Amniotic epithelial cell (primary cell): ENCODE measurements at places on chromosomes 2 and 18.

- no peak for DNase-seq
Observed at GRCh38 chr18:58789876-58790240, 74.8 kb upstream of the ZNF532 start.

- no peak for DNase-seq
Observed at GRCh38 chr2:18630541-18630940, 41.2 kb upstream of the NT5C1B start.

DNA sequence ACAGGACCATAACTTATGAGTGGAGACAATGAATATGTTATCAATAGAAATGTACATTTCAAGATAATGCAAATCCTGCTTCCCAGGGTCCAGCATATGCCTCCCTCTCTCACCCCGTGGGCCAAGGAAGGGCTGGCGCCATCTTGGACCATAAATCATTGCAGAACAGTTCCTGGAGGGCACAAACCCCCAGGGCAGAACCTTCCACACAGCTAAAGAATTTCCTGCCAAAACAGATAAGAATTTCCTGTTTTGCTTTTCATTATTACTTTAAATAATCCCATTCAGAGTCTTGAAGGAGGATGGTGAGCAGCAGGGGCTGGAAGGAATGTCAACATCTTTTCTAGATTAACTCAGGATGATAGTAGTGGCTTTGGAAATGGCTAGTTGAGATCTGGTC lies 53.7 kb downstream of the EHD3 start:
- peak; percentile 57 for DNase-seq

- no peak for DNase-seq
Observed at GRCh38 chr2:20353241-20353992, 2.8 kb upstream of the PUM2 start.

DNA sequence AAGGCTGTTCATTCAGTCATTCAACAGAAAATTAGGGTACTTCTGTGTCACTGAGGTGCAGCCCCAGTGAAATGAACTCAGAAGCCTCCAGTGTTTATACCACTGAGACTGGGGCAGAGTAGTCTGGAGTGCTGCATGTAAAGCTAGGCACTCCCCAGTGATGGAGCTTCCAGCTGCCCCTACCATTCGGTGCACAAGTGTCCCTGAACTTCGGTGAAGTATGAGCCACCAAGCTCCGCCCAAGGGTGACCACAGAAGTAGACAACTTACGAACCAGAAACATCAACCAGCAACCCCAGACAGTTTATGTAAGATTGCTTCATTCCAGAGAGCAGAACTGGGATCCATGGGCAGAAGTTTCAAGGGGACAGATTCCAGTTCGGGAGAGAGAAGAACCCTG lies 70.6 kb upstream of the FOSL2 start:
- DNase-seq, result no peak

- no peak for DNase-seq
Observed at GRCh38 chr2:15983496-15983895, 43.1 kb downstream of the MYCN start.

- no peak for DNase-seq
Observed at GRCh38 chr2:221346411-221346810, 225.7 kb downstream of the EPHA4 start.

DNA sequence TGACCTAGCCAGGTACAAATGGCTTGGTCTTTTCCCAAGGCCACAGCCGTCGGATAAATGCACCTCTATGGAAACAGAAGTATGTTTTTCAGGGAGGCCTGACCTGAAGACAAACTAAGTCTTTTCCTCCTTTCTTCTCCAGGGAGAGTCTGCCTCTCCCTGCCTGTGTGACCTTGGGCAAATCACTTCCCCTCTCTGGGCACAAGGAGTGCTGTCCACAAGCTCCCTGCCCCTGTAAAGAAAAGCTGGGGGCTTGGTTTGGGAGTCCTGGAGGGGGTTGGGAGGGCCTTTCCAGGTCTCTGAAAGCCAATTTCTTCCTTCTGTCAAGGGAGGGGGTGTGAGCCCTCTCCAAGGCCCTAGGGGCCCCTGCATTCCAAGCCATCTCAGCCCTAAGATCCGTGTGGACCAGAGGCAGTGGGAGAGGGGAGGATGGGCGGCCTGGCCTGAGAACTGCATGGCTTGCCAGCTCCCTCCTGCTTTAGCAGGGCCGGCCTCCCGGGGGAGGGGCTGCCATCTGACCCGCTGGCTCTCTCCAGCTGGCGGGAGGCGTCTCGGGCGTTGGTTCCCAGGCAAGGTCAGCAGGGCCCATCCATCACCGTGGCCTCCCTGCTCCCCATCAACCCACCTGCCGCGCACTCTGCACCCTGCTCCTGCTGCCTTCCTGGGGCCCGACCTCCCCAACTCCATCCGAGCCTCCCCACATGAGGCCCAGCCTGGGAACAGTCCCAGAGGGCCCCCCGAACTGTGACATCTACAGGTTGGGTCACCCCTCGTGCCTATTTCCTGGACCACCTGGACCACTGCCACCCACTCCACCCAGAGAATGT lies 61.4 kb downstream of the SMAD7 start:
- DNase-seq, result peak; percentile 71

GRCh38 chr18:26470011-26470637 lies 78.2 kb downstream of the KCTD1 start:
- DNase-seq, result no peak

- DNase-seq, result peak; percentile 24
Observed at GRCh38 chr18:43651057-43651456, 373.8 kb upstream of the SYT4 start.

- DNase-seq, result no peak
Observed at GRCh38 chr18:75068682-75069435, 140.1 kb downstream of the PTGR3 start.

GRCh38 chr2:260507-261161 lies 3.2 kb downstream of the SH3YL1 start:
- no peak for DNase-seq

GRCh38 chr2:84889332-84889731 lies 8.4 kb upstream of the TRABD2A start:
- DNase-seq, result no peak

DNA sequence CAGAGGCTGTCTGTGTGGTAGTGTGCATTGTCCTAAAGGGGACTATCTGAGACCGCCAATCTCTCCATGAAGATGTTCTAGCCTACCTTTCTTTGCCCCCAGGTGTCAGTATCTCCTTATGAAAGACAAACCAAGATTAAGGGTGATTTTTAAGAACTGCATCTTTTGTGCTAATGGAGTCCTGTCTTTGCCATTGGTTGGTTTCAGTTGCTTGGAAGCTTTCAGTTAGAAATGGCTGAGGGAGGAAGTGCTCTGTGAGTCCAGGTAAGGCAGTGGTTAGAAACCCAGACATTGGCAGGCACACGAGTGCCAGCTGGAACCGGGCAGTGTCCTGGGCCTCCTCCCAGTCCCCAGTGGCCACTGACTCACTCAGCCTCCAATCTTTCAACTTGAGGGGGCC lies 111.3 kb downstream of the DOCK10 start:
- no peak for DNase-seq

- DNase-seq, result no peak
Observed at GRCh38 chr2:226154610-226155009, 645.0 kb downstream of the IRS1 start.

- DNase-seq, result no peak
Observed at GRCh38 chr2:62570861-62571698, 65.1 kb upstream of the TMEM17 start.

DNA sequence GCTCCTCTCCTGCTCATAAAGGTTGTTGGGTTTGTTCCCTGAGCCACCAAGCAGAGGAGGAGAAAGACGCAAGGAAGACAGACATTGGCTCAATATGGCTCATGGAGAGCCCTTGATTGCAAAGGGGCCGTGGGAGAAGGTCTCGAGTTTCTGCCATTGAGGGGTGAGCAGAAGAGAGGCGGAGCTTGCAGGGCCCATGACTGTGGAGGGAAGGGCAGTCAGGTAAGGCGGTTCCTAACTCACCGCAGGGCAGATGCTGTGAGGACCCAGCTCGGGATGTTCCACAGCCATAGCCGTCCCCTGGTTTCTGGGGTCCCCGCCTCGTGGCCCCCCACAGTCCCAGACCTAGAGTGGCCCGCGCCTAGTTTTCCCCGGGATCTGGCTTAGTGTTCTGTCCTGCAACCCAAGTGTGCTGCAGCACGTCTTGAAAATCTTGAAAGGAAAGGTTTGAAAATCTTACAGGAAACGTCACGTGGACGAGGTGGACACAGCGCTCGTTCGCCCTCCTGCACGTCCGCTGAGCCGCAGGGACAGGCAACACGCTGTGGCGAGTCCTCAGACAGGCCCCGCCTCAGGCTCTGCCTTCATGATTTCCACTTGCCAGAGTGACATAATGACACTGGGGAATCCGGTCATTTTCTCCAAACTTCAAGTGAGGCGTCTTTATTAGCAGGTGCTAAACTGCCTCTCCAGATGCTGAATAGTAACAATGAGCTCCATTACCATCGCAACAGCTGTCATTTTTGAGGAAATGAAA lies 105.5 kb upstream of the HDAC4 start:
- no peak for DNase-seq

- DNase-seq, result no peak
Observed at GRCh38 chr2:240819126-240819857, 727 bp downstream of the KIF1A start.

- DNase-seq, result no peak
Observed at GRCh38 chr2:143702931-143703330, 573.7 kb downstream of the ARHGAP15 start.

GRCh38 chr2:113240915-113241911 lies 37.5 kb downstream of the PAX8 start:
- peak; percentile 100 for DNase-seq

- DNase-seq, result no peak
Observed at GRCh38 chr2:15560140-15560987, 770 bp downstream of the NBAS start.

DNA sequence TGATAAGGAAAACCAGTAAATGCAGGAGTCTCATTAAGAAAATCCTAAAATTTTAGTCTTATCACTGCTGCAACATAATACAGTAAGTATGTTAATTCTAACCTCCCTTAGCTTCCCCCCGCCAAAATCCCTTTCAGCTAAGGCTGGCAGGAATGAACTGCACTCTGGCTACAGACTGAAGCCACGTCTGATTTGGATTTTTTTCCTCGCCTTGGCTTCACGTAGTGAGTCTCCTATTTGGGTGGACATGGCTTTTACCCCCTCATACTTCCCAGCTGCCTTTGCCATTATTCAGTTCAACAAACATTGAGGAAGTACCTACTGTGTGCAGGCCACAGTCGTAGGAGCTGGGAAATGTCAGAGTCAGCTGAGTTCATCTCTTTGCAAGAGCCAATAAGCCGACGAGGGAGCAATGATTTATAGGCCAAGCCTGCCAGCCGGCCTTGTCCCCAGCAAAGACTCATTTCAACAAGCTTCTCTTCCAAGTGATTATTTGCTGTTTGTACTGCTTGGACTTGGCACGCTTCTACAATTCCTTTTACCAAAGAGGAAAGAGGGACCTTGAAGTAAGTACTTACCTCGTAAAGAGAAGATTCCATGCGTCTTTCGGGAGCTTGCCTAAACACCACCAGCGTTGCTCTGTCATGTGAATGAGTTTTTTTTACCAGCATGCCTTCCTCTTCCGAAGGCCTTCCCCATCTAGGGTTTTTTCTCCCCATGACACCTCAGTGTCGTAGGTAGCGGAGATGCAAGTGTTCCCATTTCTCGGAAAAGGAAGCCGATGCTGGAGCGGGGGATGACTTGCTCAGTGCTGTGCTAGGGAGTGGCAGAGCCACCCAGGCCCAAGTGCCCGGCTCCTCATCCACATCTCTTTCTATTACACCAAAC lies 138.6 kb downstream of the KLHL29 start:
- peak; percentile 59 for DNase-seq

- peak; percentile 36 for DNase-seq
Observed at GRCh38 chr2:173161040-173161439, 85.4 kb downstream of the MAP3K20 start.

DNA sequence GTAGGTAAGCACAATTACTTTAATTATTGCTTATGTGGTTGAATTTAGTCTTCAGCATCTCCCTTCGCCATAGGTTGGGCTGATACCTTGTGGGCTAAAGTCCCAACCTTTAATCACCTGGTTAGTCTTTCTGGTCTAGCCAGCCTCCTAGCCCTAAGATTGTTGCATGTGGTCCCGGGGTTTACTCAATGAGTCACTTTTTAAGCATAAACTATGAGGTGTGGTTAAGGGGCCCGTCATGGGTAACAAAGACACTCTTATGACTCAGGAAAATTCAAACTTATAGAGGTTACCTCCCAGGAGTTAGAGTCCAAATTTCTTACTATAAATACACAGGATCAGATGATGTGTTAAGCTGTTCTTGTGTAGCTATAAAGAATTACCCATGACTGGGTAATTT lies 841.6 kb downstream of the TRIB2 start:
- no peak for DNase-seq

DNA sequence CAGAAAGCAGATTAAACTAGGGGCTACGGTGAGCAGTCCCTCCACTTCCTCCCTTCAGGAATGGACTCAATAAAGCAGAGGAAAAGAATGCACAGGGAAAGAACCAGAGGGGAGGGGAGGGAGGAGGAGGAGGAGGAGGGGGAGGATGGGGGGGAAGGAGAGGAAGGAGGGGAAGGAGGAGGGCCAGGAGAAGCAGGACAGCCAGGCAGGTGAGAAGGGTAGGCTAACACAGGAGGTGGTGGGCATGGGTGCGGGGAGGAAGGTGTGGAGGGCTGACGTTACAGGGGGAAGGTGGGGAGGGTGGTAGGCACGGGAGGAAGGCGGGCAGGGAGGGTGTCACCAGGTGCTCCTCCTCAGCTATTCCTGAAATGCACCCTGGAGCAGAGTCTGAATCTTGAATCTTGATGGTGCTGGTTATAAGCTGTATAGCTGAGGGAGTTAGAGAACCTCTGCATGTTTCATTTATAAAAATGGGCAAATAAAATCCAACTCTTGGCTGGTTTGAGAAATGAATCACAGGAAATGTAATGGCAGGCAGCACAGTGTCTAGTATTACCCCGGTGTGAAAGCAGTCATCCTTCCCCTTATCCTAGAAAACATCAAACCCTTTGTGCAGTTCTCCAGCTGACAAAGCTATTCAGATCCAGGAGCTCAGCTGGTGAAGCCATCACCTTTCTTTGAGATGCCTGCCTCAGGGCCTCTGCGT lies 3.4 kb downstream of the TMEM18 start:
- peak; percentile 8 for DNase-seq

DNA sequence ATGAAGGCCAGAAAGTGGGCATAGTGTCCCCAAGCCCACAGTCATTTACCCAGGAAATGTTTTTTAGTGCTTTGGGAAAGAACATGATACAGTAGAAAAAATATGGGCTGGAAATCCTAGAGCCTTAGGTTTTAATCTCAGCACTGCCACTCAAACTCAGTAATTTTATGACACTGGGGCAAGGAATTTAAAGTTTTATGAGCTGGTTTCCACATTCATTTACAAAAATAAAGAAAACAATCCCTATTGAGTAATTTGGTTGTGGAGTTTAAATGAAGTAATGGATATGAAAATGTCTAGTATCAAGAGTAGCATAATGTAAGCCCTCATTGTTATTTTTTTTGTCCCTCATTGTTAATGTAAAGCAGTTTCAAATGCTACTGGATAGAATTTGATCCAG lies 51.5 kb upstream of the FRZB start:
- no peak for DNase-seq

DNA sequence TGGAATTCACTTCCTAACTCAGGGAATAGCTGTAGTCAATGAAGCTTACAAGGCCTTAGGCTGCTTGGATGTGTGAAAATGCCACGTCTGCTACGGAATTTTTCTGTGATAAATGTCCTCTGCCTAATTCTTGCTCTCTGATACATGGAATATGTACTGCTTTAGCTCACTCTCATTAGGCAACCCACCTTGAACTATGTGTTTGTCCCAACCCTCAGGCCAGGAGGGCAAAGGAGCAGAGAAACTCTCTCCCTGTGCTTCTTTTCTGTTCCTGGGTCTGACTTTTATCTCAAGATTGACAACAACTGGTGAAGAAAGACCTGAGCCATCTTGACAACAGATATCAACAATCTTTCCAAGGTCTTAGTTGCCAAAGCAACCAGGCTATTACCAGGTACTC lies 143.9 kb downstream of the GCA start:
- DNase-seq, result no peak

GRCh38 chr2:29009711-29010677 lies 28.9 kb downstream of the TOGARAM2 start:
- no peak for DNase-seq
